NCI-H1105 (cell line): ENCODE measurements at places on chromosomes 12 and 14.

DNA sequence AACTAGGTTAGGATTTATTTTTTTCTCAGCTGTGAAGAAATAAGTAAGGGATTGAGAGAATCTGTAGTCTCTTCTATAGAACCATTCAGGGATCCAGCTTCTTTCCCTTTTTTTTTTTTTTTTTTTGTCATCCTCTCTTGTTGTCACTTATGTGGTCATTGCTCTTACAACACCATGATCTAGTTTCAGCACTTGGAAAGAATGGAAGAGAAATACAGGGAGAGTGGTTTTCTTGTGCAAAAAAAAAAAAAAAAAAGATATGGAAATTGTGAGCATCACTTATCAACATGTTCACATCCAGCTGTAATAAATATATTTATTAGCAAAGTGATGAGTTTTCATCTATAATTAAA, 599.3 kb downstream of the SLC6A15 start:
- DNase-seq = peak; percentile 63

- no peak for DNase-seq
Measured at GRCh38 chr14:68665131-68665530, 127.7 kb downstream of the ZFP36L1 start.

DNA sequence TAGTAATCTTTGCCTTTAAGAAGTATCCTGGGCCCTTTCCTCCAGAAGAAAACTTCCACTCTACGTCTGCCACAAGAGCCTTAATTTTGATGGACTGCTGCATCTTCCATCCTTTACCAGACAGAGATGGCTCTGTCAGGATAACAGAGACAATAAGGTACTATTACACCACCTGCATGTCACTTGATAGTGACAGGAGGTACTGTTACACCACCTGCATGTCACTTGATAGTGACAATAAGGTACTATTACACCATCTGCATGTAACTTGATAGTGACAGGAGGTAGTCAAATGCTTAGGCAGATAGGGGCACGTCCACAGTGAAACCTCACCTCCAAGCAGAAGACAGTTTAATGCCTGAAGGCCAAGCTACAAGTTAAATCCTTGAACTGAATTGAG, 13.9 kb downstream of the OR6C74 start:
- no peak for DNase-seq

GRCh38 chr14:22018890-22019289, 345.3 kb upstream of the OR4E1 start:
- DNase-seq = no peak

GRCh38 chr12:90899456-90900182, 55.4 kb downstream of the CCER1 start:
- no peak for DNase-seq

DNA sequence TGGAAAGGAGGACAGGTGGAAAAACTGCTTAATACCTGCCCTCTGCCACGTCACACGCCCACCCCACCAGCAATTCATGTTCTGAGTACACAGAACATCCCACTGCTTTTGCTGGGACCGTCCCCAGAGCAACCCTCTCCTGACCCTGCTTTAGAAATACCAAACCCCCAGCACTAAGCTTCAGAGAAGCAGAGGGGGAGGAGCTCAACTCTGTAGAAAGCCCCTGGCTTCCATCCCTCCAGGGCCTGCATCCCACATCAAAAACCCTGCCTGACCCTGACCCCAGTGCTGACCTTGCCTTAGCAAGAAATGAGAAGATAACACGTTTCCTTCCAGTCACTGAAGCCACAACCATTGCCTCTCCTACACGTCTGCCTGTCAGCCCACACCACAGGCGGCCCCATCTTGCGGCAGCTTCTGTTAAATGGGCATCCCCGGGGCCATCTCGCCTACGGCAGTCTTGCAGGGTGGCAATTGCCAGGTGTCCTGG, 19.7 kb downstream of the VDR start:
- DNase-seq = no peak

DNA sequence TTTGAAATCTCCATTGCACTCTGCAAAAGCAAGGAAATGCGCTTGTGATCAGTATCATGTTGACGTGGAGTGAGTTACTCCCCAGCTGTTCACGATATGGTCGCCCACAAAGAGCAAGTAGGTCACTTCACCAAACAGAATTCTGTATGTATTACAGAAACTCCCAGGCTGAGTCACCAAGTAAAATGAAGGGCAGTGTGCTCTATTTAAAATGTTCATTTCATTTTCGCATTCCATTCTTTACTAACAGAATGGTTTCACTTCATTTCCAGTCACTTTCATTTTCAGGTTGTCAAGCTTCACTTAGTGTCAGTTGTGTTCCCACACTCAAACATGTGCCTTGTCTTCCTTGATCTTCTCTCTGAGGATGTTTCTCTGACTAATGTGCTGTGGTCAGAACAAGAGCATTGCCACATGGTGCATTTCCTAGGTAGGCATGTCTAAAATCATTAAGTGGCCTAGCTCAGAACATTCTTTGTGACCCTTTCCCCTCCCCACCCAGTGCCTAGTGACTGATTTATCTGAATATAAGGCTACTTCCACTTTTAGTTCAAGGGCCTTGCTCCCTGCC, 391.2 kb downstream of the RAD51B start:
- DNase-seq = no peak

GRCh38 chr12:4813741-4814140, 93.5 kb downstream of the GALNT8 start:
- DNase-seq = peak; percentile 85

DNA sequence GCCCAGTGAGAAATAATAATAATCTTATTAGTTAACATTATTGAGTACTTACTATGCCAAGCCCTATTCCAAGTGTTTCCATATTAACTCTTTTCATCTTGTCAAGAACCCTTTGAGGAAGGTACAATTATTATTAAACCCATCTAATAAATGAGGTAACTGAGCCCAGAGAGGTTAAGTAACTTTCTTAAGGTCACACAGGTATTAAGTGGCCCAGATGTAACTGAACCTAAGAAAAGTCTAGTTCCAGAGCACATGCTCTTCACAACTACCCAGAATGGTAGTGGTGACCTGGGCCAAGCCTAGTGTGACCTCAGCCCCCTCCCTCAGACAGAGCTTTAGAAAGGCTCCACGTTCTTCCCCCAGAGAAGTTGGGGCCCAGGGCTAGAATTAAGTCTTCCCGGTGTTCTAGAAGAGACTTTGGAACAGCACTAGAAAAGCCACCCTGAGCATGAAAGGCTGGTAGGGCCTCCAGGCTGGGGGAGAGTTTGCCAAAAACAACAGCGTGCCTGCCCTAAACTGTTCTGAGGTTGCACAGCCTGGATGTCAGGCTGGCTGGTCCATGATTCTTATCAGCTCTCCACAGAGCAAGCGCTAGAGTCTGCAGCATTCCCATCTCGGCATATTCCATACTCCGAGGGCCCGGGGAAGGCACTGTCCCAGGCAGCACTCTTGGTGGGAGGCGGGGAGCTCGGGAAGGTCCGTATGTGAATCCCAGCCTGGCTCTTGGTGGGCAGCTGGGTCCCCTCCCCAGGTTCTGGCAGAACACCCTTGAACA, 41.3 kb upstream of the CTDSP2 start:
- DNase-seq = no peak

GRCh38 chr14:34718750-34719304, 4.4 kb upstream of the CFL2 start:
- DNase-seq = no peak

DNA sequence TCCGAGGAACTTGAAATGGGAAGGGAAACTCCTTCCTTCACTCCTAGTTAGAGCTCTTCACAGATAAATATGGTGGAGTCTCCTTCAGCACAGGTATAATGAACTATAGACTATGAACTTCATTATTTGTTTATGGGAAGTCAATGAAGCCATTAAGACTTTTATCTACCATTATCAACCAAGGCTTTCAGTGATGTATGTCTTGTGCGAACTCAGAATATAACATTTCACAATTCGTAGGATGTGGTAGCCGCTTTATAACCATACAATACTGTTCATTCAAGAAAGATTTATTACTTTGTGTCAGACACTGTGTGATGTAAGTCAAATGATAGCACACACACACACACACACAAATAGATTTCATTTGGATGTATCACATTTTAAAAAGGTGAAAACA, 24.8 kb upstream of the ETNK1 start:
- no peak for DNase-seq

- peak; percentile 84 for DNase-seq
Measured at GRCh38 chr14:69559581-69560011, 15.1 kb downstream of the CCDC177 start.

- DNase-seq = no peak
Measured at GRCh38 chr12:122199484-122200355, 3.8 kb upstream of the B3GNT4 start.

GRCh38 chr14:52703225-52703624, 3.8 kb upstream of the PSMC6 start:
- DNase-seq = no peak

- no peak for DNase-seq
Measured at GRCh38 chr14:95533822-95534221, 1.0 kb upstream of the GLRX5 start.

DNA sequence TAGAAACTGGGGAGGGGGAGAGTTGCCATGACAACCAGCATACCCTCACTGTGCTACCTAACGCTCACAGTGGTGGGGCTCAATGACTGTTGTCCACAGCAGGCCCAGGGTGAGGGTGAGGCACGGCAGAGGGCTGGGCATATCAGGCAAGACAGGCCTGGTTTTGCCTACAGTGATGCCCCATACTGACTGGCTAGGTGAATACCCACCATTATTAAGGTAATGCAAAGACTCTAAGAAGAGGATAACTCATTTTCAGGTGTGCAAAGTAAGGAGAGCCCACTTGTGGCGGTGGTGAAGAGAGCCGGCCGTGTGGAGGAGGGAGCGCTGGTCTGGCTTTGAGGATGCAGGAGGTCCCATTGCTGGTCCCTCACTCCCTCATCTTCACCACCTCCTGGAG, 422.3 kb downstream of the FUT8 start:
- DNase-seq = no peak

GRCh38 chr12:89971880-89972279, 263.2 kb upstream of the ATP2B1 start:
- no peak for DNase-seq

- peak; percentile 76 for DNase-seq
Measured at GRCh38 chr14:41606532-41607303, at the start of gene LRFN5. LRFN5 (plus strand) TSS chr14:41606876.

GRCh38 chr12:95755261-95755865, 35.2 kb downstream of the NTN4 start:
- DNase-seq = no peak

DNA sequence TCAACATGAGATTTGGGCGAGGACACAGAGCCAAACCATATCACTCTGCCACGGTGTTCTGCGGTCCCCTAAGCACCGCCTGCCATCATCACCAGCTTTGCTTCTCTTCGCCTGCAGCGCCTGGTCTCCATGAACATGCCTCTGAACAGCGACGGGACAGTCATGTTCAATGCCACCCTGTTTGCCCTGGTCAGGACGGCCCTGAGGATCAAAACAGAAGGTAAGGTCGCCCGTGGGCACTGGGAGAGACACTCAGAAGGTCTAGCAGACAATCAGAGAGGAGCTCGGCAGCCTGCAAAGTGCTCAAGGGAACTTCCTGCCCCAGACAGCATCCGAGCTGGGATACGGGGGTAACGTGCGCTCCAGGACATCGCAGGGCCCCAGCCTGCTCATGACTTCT, 126.0 kb upstream of the FKBP4 start:
- no peak for DNase-seq

GRCh38 chr14:71529848-71530247, 402.4 kb upstream of the RGS6 start:
- DNase-seq = no peak

GRCh38 chr12:29286081-29286790, 94.7 kb downstream of the ERGIC2 start:
- DNase-seq = no peak

- DNase-seq = no peak
Measured at GRCh38 chr14:28057359-28058296, 709.0 kb upstream of the FOXG1 start.

DNA sequence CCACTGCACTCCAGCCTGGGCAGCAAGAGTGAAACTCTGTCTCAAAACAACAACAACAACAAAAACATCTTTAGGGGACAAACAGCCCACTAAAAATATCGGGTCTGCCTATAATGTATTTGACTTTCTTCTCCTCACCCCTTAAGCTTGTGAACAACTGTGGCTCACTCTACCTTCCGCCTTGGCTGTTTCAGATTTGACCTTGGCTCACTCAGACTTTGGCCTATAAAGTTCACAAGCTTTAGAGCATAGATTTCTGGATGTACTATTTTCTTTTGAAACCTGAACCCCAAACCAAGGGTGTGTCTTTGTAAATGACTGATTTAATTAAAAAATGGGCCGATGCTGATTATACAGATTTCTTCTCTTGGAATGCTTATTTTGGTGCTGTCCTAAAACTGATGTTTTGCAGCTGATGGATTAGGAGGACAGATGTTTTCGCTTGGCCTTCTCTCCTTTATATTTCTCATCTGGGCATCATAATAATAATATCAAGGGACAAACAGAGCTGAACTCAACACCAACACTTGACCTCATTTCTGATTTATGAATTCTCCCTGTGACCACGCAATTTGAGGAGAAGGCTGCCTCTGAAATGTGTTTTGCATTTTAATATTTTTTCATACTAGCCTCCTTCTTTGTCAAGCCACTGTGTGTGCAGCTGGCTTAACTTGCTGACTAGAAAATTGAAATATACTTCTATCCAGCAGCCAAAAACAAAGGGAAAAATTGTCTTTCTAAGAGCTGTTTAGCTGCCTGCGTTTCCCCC, 40.2 kb upstream of the RASSF3 start:
- DNase-seq = no peak

DNA sequence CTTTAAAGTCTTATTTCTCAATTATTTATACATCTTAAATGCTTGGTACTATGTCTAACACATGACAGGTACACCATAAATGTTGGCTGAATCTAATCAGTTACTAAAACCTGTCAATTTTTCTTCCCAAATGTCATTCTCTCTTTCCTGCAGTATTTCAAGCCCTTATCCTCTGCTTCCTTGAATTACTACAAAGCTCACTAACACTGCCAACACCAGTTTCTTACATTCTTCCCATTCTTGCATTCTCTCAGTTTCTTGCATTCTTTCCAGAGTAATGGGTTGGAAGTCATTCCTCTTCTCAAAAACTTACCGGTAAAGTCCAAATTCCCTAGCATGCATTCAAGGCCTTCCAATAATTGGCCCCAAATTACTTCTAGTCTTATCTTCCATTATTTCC, 9.6 kb upstream of the SMARCC2 start:
- no peak for DNase-seq

- no peak for DNase-seq
Measured at GRCh38 chr12:118397708-118398440, 21.5 kb downstream of the SUDS3 start.

DNA sequence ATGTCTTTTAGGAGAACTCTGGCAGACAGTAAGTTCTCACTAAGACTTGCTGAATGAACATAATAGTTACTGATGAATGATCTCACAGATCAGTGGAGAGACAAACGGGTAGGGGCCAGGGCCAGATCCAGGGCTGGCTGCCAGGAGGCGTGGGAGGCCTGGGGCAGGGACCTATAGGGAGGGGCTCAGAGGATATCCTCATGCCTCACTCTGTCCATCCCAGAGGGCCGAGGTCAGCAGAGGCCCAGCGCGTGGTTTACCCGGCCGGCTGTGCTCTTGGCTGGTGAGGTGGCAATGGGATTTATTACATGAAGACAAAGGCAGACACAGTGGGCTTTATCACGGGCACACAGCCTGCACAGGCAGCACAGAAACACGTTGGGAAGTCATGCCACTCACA, 85.4 kb downstream of the CHGA start:
- no peak for DNase-seq
